ENCODE measurements at places on chromosomes 6 and 20.

DNA sequence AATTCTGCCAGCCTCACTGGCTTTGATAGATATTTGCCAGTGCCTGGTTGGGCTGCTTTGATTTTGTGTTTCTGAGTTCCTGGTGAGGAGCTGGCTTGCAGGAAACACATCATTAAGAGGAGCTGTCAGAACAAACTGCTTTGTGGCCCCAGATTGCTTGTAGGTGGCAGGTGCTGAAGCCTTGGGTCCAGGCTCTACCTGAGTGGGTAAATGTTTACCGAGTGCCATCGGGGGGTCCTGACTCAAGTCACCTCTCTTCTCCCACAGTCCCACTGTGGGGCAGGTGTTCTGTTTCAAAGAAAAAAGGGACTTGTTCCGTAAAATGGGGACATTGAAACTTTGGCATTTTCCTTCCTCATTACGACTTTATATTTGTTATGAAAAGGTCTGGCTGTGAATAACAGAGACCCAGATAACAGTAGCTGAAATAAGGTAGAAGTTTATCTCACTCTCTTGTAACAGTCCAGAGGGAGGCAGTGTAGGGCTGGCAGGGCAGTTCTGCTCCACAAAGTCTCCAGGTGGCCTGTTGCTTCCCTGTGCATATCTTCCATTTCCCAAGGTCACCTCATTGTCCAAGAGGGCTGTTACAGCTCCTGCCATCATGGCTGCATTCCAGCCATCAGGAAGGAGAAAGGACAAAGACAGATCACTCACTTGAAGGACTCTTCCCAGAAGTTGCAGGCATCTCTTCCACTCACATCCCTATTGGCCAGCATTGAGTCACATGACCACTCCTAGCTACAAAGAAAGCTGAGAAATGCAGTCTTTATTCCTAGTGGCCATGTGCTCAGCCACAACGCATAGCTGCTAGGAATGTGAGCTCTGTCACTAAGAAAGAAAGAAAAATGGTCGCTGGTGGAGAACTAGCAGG, 149.9 kb upstream of the KCNG1 start:
- no peak for DNase-seq

DNA sequence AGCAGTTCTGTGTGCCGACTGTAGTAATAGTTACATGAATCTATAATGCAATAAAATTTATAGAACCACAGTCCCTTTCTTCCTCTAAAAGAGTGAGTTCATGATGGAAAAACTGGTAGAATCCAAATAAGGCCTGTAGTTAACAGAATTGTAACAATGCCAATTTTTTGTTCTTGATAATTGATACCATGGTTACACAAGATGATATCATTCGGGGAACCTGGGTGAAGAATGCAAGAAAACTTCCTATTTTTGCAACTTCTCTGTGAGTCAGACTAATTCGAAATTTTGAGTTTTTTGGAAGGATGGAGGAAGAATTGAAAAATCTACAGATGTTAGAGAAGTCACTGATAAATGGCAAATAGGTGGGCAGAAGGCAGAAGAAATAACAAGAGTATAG, 381.8 kb downstream of the CDKAL1 start:
- no peak for DNase-seq

- no peak for DNase-seq
These were observed 45.1 kb downstream of the PTK7 start for GRCh38 chr6:43120944-43121913.

DNA sequence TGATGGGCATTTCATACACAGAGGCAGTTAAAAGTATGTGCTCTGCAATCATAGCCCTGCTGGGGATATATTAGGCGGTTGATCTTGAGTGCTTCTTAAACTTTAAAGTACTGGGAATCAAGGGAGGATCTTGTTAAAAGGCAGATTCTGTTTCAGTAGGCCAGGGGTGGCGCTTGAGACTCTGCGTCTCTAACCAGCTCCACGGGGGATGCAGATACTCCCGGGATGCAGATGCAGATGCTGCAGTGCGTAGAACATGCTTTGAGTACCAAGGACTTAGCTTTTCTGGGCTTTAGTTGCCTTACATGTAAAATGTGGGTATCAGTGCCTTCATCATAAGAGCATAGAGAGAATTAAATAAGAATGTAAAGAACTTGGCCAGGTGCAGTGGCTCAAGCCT, 44.4 kb upstream of the ENPP5 start:
- DNase-seq = no peak

DNA sequence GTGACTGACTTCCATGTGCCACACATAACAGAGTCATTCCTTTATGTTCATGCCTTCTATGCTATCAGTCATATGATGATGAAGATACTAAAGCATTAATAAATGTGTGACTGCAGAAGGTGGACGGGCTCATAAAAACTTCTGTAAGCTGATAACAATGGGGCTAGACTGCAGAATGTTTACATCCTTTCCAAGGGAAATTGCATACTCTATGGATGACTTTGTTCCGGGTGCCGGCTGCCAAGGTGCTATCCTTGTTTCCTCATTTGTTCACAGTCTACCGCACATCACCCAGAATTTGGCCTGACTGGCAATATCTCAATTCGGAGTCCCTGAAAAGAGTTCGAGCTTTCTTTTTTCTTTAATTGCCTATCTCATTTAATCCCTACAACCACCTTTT, 85.0 kb downstream of the HUS1B start:
- no peak for DNase-seq

- DNase-seq = no peak
These were observed 76.7 kb downstream of the TFAP2A start for GRCh38 chr6:10338151-10338550.

DNA sequence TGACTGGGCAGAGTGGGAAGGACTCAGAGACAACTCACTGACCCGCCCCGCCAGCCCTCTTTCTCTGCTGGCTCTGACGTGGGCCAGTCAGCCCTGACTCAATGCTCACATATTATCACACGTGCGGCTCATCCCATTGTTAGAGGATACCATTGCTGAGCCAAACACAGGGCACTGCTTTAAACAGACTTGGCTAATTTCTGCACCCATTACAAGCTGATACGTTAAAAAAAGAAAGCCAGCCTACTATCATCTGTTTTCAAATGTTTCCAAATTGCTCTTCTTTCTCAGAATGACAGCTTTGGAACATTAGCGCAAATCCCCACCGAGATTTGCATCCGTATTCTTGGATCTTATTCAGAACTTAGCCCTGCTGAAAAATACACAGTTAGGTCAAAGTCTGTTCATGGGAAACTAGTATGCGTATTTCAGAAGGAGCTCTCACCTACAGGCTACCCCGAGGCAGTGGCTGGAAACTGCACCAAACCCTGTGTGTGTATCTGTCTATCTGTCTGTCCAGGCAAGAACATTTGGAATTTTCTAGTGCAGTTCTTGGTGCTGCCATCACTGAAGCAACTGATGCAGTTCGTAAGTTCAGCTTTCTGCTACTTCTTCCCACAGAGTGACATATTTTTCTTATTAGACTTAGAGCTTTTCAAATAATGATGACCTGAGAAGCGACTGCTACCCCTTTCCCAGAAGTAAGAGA, 32.8 kb downstream of the RAMACL start:
- no peak for DNase-seq

GRCh38 chr20:3239026-3239866, at the start of gene SLC4A11:
SLC4A11 (minus strand) TSS chr20:3239190; CDS start chr20:3239137, 53 bp downstream.
- DNase-seq = peak; percentile 47

DNA sequence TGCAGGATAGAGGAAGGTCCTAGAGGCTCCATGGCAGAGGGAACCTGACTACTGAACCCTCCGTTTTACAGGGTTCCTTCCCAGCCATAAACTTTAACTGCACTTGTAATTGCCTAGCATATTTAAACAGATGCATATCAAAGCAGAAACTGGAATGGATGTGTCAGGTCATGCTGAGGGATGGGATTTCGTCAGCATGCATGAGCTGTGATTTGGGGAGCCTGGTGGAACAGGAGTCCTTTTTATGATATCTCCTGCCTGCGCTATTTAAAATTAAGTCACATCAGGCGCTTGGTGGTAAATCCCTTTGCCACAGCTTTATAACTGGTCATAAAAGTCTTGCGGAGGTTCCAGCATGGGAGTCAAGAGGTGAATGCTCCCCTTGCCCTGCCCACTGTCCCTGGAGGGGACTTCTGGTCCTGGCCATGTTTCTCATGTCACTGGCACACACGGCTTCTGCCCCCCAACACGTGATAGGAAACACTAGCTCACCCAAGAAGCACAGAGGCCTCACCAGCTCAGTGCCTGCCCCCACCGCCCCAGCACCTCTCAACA, 26.0 kb upstream of the PCMTD2 start:
- DNase-seq = no peak

Measured in activated naive CD4-positive, alpha-beta T cell treated with anti-CD3 and anti-CD28 coated beads, Interleukin-2, amount 50 U/mL, for 16 hours (primary cell).